EH (cell line): ENCODE measurements at places on chromosomes 4 and X.

DNA sequence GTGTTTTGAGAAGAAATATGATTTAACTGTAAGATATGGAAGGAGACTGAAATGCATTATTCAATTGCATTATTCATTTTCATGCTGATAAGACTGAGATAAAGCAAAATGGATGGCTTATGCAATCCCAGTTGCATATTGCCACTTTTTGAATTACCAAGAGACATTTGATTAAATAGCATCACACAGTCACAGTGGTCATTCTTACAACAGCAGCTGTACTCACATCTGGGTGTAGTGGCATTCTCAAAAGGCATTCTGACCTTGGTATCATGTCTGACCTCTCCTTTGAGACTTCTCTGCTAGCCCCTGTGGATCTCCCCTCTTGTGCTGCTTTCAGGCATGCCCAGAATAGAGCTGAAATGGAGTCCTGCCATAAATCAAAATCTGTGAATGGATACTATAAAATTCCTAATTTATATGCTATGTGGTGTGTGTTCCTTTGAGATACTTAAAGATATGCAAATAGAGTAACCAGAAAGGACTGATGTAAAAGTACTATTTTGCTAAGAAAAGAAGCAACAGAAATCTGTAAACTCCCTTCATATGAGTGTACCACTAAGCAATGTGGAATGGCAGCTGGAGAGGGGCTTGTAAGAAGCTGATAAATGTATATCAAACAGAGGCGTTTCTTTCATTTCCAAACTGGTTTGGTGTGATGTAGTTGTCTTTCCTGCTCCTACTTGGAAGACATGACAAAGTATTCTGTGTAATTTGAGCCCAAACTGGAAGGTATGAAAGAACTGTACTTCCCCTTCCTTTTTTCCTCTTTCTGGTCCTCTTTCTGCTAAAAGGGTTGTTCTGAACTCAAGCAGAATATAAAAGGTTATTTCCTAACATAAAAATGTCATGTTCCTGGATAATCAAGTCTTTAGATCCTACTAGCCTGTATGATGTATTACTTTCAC lies 25.4 kb upstream of the METAP1 start:
- DNase-seq: no peak

DNA sequence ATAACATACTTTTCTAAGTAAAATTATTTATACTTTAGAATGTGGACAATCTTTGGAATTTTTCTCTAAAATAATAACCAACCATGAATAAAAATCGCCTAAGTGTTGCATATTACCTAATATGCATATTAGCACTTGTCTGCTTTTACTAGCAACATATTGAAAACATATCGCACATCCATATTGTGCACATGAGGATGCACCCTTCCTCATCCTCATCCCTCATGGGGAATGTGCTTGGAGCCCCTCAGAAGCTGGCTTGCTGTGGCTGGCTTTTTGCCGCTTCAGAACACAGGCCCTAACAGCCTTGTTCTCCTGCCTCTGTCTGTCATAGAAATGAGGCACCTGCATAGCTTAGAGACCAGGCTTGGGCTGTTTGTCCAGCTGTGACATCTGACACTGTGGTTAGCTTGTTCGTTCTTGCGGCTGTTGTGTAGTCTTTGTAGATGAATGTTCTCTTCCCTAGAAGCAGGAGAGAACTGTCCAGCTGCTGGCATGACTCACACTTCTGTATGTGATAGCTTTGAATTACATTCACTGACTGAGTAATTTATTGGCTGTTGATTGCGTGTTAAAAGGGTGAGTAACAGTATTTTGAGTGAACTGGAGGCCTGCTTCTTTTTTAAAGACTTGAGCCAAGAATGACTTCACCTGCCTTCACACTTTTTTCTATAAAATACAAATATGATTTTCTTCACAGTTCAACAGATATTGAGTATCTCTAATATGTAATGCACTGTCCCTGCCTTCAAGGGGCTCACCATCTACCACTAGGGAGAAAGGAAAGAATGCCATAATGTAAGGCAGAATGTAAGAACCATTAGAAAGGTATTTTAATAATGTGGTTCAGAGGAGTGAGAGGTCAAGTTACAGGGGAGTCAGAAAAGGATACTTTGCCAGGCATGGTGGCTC lies 81.9 kb downstream of the HMGB2 start:
- DNase-seq: peak; percentile 98

DNA sequence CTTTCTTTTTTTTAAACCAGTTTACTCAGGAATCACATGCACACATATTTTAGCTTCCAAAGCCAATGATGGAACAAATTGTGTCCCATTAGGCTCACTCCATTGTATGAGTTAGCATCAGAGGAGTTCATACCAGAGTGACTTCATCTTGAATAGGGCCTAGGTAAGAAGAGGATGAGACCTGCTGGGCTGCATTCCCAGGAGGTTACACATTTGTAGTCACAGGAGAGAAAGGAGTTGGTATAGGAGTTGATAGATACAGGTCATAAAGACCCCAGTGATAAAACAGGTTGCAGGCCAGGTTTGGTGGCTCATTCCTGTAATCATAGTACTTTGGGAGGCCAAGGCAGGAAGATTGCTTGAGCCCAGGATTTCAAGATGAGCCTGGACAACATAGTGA lies 9.3 kb downstream of the PDGFRA start:
- DNase-seq: no peak

- DNase-seq: no peak
Observed at GRCh38 chr4:79362626-79363025, 36.8 kb upstream of the NAA11 start.

DNA sequence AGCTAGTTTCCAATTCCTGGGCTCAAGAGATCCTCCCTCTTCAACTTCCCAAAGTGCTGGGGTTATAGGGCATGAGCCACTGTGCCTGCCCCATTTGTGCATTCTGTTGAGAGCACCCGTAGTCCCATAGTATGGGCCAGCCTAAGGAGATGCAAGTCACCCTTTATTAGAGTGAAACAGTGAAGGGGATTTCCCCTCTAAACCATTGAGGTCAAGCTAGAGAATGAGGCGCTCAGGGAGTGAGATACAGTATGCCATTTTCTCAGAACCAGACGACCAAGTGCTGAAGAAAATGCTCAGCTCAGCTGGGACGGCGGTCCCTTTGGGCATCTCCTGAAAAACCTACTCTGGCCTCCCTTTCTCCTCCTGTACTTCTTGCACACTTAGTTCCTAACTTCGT lies 18.7 kb downstream of the RNF4 start:
- DNase-seq: no peak

- peak; percentile 33 for DNase-seq
Observed at GRCh38 chrX:76454456-76454927, 27.0 kb downstream of the MAGEE1 start.

DNA sequence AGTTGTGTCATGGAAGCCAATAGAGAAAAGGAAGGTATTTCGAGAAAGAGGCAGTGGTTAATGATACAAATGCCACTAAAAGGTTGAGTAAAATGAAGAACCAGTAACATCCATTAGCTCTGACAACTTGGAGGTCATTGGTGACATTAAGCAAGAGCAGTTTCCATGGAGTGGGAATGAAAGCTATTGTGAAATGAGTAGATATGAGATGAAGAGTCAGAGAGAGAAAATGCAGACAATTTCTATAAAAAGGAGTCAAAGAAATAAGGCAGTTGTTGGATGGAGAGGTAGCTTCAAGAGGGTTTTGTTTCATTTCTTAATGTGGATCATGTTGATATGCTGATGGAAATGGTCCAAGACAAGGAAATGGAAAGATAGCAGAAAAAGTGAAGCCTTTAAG lies 9.6 kb upstream of the AMTN start:
- peak; percentile 3 for DNase-seq

DNA sequence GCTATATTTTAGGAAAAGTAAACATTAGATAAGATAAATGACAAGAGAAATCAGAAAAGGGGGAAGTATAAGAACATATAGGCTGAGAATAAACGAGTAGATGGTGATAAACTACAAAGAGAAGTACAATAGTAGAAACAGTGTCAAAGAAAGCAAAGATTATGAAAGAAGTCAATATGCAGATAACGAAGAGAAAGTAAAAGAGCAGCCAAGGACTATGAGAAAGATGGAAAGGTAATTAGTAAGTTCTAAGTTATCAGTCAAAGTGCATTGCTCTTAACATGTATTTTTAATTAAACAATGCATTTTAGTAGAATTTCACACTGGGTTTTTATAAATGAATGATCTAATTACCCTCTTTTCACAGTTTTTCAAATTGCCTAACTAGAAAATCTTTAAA lies 1801.3 kb upstream of the PCDH10 start:
- peak; percentile 0 for DNase-seq

DNA sequence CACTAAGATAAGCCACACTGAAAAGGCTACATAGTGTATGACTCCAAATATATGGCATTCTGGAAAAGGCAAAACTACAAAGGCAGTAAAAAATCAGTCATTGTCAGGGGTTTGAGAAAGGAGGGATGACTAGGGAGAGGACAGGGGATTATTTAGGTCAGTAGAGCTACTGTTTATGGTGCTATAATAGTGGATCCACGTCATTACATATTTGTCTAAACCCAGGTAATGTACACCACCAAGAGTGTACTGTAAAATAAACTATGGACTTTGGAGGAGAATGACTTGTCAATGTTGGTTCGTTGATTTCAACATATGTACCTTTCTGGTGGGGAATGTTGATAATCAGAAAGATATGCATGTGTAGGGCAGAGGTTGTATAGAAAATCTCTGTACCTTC lies 837.6 kb downstream of the FAM133A start:
- no peak for DNase-seq

- DNase-seq: no peak
Observed at GRCh38 chr4:75736862-75737261, 12.5 kb downstream of the USO1 start.

DNA sequence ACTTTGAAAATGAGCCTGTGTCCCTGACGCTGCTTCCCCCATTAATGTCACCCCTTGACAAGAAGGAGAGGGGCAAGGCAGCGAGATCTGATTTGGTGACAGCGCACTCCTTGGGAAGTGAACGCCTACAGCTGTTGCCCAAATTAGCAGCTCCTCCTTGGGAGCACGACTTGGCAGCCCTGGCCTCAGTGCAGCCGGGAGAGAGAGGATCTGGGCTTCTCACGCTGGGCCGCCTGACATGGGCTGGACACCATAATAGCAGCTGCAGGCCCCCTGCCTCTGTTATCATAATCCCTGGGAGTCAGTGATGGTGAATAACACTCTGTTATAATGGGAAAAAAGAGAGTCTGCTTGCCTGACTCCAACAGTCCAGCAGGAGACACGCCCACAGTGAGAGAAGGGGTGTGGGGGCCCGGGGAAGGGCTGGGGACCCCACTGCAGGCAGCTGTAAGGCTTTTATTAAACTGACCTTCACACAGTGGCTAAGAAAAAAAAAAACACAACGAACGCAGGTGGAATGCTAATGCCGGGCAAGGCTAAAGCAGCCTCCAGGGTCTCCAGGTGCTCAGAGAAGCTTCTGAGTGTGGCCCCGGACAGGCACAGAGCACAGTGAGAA lies 73.3 kb downstream of the PSAPL1 start:
- no peak for DNase-seq

DNA sequence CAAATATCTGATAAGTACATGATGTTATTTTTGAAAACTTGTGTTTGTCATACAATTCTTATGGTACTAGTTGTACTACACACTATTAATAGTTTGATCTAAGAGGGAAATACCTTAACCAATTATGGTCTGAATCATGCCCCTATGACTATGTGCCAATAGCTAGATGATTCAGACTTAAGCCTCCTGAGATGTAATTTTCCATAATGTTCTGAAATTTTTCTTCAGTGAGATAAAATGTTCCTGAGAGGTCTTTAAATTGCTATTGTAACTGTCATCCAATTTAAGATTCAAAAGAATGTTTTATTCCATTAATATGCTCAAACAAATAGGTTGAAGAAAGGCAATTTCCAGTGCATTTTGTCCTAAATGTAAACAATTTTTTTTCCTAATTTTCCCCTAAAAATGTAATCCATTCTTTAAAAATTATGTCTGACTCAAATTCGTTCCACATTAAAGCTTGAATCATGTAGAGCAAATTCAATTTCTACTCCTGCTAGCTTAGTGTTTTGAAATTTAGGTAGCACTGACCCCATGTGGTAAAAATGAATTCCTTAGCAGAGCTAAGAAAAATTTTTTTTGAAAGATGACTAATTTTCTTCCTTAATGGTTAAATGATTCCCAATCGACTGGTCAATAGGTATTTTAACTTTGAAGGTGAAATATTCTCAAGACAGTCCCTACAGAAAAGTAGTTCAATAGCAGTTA lies 49.1 kb downstream of the APOOL start:
- peak; percentile 86 for DNase-seq

DNA sequence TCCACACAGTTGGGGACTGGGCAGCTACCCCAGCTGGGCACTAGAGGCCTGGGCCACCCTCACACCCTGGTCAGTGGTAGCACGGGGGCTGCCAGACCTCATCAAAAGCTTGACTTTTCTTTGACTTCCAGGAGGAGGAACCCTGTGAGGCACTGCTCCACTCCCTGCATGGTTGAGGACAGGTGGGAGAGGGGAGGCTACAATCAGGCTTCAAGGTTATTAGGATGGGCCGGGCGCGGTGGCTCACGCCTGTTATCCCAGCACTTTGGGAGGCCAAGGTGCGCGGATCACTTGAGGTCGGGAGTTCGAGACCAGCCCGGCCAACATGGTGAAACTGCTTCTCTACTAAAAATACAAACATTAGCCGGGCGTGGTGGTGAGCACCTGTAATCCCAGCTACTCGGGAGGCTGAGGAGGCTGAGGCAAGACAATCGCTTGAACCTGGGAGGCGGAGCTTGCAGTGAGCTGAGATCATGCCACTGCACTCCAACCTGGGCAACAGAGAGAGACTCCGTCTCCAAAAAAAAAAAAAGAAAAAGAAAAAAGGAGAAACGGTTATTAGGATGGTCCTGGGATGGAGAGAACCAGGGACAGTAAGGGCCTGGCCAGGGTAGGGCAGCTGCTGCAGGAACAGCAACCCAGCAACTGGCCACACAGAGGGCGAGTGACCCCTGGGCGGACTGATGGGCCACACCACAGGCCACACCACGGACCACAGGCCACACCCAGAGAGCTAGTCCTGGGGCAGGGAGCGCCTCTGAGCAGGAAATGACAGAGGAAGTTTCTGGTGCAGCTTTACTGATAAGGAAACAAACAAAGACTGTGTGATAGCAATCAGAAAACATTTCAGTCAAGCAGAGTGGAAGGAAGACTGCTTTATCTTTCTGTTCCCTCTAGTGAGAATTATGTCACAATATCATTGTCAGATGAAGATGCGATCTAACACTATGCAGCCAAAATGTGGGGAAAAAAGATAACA lies 20.5 kb upstream of the OPN1LW start:
- DNase-seq: peak; percentile 1

- DNase-seq: no peak
Observed at GRCh38 chrX:137945470-137945869, 379.5 kb downstream of the ZIC3 start.

DNA sequence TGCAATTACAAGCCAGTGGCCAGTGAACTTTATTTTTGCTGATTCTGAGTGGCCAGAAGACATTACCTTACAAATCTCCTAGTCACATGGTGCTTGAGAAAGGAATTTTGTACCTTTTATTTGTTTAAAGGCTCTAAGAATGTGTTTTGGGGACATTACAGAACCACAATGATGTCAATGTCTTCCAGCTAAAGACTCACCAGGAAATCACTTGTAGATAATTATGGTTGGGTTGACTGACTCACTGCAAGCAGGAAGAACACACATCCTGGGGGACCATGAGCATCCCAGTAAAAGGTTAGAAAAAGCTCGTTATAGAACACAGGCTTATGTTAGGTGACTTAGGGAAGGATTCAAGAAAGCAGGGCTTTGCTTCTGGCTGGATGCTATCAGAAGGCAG lies 119.4 kb upstream of the FAM9B start:
- peak; percentile 68 for DNase-seq
